ENCODE measurements at places on chromosomes 6 and 20.

DNA sequence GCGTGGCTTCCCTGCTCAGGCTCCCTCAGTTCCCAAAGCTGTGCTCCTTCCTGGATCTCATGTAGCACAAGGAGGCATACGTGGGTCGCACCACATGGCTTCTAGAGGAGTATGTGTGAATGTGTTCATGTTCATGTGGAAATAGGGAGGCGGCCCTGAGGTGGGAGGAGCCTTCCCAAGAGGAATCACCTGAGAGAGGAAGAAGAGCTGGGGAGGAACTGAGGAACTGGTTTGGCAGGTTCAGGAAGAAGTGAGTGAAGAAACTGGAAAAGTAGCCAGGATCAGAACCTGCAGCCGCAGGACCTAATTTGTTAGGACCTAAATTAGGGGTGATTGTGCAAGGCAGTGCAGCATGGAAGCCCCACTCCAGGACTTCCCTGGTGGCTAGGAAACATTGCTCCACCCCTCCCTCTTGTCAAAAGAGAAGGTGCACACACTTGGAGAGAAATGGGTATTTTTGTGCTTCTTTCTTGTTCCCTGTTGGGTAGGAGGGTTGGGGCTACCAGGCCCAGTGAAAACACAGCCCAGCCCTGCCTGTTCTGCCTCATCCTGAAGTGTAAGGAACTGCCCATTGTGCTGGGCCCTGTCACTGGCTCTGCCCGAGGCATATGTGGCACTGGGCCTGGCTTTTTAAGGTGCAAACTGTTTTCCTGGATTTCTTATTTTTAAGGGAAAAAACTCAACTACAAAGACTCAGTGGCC, 20.7 kb downstream of the SYNJ2 start:
- DNase-seq: no peak

- DNase-seq: no peak
These were observed 44.0 kb downstream of the GCNT2 start for GRCh38 chr6:10564975-10565673.

- no peak for DNase-seq
These were observed 4.1 kb upstream of the ZNFX1 start for GRCh38 chr20:49281913-49282467.

- no peak for DNase-seq
These were observed 272.0 kb downstream of the SMOC2 start for GRCh38 chr6:168712993-168713392.

- peak; percentile 64 for DNase-seq
These were observed 83.8 kb downstream of the GCLC start for GRCh38 chr6:53461041-53461656.

GRCh38 chr6:167569879-167570278, 245.0 kb downstream of the TTLL2 start:
- no peak for DNase-seq

DNA sequence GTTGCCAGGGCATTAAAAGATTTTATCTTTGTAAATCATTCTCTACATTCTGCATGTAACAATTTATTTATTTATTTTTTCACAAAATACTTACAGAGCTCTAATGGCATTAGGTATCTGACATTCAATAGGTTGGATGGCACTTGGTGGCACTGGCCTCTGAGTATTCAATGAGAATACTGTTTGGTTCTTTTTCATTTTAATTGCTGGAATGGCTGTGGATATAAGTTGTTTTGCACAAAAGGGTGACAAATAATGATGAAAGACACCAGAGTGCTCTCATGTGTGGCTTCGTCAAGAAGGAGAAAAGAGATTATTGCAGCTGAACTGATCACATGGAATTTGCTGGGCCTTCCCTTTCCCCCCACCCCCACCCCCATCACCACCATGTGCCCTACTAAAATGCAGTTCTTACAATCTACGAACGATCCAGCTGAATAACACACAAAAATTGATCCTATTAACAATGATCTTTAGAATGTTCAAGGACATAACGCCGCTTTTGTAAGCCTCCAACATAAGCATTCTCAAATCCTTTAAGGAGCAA, 195.2 kb upstream of the POU3F2 start:
- no peak for DNase-seq

GRCh38 chr6:50851049-50851845, 32.6 kb downstream of the TFAP2B start:
- DNase-seq: no peak

DNA sequence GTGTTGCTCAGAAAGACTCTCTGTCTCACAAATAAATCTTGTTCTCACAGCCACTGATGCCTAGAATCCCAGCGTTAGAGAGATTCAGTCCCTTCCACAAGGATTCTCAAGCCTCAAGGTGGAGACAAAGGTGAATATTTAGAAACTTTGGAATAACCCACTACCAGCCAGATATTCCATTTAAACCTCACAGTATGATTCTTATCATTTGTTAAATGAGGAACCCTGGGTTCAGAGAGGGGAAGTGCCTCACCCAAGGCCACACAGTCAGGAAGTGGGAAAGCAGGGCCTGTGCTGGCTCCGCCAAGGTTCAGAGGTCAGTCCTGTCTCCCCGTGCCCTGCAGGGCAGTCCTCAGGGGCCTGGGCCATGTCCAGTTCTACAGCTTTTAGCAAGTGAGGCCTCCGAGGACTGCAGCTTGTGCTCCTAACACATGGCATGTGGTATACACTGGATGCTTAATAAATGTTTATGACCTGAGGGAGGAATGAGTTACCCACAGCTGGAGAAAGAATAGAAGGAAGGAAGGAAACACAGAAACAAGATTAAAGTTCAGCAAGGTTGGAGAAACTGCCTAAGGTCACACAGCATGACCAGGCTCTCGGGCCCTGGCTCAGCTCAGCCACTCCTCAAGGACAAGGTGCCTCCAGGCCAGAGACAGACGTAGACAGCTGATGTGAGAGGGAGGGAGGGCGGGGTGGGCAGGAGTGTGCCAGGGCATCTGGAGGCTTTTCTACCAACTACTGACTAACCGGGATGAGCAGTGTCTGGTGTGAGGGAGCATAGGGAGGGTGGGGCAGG, 3.9 kb upstream of the TGM2 start:
- DNase-seq: no peak

DNA sequence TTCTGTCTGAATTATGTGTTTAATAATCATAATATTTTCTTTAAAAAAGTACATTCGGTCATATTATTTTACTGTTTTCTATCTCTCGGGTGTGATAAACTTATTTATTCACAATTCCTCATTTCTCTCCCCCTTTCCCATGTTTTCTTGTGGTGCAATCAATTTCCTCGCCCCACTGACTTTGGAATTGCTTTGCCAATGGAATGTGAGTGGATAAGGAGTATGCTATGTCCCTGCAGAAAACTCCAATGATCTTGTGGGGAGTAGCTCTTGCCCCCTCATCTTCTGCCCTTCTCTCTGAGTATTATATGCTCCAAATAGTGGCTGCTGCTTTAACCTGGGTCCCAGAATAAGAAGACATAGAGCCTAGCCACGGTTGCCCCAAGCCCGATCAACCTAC, 64.1 kb downstream of the HMGN3 start:
- DNase-seq: no peak

DNA sequence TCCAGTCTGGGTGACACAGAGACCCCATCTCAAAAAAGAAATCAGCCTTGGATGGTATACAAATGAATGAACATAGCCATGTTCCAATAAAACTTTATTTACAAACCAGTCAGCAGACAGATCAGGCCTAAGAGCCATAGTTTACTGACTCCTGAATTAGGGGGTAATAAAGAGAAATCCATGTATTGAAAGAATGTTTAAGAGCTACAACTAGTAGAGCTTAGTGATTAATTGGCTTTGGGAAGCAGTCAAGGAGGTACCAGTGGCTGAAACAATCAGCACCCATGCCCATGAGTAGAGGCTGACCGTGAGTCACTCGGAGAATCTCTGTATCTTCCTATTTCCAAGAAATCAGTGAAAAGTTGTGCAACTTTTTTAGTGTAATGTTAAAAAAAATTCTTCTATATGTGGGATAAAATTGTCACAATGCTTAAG, 223.6 kb upstream of the RREB1 start:
- DNase-seq: no peak

- no peak for DNase-seq
These were observed 179.2 kb downstream of the PKHD1 start for GRCh38 chr6:51908243-51908642.

GRCh38 chr6:144062786-144063185, 32.6 kb downstream of the SF3B5 start:
- DNase-seq: peak; percentile 3

DNA sequence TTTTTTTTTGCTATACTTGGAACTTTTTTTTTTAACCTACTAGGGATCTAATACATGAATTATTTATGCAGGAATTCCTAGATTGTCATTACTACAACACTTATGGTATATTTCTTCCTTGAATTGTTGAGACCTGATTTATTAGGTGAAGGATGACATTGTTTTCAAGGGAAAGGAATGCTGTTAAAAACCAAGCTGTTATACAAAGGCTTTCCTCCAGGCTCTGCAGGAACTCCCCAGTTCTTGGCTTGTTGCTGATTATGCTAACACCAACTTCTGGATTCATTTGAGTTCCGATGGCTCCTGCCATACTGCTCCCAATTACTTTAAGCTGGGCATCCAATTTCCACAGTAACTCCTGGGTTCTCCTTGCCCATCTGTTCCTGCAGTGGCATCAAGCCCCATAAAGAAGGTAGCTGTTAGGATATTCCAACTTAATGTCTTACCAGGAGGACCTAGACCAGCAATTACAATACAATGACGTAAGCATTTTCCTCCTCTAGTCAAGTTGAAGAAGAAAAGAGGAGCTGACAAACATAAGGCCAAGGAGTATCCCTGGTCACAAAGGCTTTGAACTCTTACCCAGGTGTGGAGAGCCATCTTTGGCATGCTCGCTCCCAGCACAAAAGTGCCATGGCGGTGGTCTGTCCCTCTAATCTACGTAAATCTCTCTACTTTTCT, 215.9 kb upstream of the AGPAT4 start:
- DNase-seq: no peak

DNA sequence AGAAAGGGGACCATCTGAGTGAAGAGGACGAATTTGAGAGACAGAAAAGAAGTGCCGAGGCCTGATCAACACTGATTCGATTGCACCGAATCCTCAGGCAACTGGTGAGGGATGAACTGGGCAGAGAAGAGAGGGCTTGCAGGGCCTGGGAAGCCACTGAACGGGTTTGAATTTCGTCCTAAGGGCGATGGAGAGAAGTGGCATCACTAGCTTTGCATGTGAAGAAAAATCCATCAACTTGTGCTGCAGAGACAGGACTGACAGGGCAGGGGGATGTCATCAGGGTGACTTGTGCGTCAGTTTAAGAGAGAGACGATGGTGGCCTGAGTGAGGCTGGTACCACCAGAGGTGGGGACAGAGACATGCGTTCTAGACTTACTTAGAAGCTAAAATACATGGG, 73.7 kb upstream of the SLC22A23 start:
- no peak for DNase-seq

DNA sequence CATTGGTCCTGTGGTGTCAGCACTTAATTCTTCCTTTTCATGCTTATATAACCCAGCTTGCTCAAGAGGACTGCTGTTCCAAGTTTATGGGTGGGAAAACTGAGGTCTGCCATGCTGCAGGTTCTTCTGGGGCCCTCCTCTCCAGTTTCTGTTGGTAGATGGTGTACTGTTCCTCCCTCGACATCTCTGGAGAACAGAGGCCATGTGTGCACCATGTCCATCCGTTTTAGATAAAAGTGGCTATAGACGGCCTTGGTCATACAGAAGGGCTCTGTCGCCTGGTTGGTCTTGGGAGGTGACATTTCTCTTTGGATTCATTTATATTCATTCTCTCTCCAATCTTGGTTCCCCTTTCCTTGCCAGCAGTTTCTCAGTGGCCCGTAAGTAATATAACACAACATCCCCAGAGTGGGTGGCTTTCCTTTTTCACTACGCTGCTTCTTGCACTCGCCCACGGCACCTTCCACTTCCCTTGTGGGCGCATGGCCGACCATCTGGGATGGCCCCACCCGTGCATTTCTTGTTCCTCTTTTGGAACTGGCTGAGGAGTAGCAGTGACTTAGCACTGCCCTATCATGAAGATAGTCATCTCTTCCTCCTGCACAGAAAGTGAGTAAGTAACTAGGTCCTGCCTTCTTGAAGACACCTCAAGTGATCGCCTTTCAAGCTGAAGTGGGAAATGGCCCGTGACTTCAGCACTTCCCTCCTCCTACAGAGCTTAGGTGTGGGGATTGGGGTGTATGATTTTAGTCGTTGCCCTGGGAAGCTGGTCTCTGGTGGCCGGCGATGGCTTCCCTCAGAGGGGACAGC, 94.2 kb downstream of the RREB1 start:
- DNase-seq: peak; percentile 87

DNA sequence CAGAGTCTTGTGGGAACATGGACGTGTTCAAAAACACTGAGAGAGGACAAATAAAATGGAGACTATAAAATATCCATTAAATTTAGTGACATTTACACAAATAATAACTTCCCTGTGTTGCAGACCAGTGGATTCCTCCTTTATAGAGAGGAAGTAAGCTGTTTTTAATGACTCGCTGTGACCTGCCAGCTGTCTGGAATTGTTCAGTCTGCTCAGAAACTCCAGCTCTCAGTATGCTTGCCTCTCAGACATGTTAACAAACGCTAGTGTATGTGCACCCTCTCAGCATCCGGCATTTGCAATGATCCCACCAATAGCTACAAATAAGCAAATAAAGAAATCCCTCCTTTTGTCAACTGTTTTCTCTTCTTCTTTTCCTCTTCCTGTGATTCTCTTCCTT, 158.0 kb upstream of the TCF21 start:
- no peak for DNase-seq

- no peak for DNase-seq
These were observed 2.9 kb downstream of the RAB32 start for GRCh38 chr6:146546443-146547043.

DNA sequence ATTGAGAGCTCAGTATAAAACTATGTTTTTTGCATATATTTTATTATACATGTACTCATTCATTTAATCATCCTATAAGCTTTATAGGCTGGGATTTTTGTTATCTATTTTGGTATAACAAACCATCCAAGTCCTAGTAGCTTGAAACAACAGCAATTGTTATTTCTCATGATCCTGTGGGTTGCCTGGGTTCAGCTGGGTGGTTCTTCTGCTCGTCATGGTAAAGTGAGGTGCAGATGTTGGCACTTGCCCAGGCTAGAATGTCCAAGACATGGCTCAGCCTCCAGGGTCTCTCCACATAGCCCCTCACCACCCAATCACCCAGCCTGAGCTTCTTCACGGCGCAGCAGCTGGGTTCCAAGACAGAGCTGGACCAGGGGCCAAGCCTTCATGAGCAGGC, 20.8 kb upstream of the TM9SF4 start:
- DNase-seq: no peak

- no peak for DNase-seq
These were observed 190.2 kb downstream of the TSHZ2 start for GRCh38 chr20:53162251-53162835.

- no peak for DNase-seq
These were observed 201.1 kb downstream of the ZFAND3 start for GRCh38 chr6:38020593-38020992.

- no peak for DNase-seq
These were observed 75.7 kb upstream of the OPRM1 start for GRCh38 chr6:153963352-153963751.
